Activated naive CD4-positive, alpha-beta T cell treated with anti-CD3 and anti-CD28 coated beads for 36 hours (primary cell): ENCODE measurements at places on chromosomes 12 and 14.

GRCh38 chr14:23047034-23047634, 5.1 kb downstream of the PSMB11 start:
- DNase-seq = no peak

DNA sequence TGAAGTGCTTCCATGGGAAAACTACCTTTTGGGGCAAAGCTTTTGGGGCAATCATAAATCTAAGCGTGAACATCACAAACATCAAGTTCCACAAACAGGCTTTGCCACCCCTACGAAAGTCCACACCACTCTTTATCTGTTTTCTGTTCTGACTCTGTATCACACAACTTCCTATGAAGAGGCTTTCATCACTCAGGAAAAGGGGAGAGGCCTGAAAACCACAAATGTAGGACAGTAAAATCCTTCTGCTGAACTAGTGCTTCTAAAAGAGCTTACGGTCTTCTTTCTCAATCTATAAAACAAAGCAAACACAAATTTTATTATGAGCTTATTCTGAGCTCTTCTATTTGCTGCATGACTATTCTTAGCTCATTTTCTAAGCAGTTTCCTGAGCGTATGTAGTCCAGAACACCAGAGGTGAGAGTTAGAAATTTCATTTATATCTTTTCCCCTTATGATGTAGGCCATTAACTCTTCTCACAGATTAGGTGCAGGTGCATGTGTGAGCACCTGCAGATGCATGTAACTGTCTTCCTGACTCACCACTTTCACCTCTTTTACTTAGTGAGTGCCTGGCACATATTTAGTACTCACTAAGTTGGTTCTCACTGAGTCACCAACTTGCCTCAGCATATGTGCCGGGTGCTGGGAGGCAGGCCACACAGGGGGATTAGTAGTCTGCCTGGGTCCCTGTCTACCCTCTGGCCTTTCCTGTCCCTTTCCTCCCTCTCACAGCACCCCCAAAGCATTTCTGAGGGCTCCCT, 32.9 kb upstream of the SYCP3 start:
- DNase-seq = no peak

DNA sequence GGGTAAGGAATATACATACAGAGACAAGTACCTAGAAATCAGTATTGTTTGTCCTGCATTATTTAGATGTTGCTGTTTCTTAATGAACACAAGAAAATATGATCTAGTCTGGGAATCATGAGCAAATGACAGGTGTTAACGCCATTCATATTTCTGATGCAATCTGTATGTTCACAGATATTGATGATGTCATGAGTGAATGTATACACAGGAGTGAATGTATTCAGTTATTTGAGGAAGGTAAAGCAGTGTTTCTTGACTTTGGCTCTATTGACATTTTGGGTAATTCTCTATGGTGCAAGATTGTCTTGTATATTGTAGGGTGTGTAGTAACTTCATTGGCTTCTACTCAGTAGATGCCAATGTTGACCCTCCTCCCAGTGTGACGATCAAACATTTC, 26.7 kb upstream of the RTL1 start:
- no peak for DNase-seq

GRCh38 chr12:52896190-52897100, 8.4 kb downstream of the KRT8 start:
- DNase-seq = no peak
